Fibroblast of skin of right quadriceps (primary cell): ENCODE measurements at places on chromosomes 7 and 10.

DNA sequence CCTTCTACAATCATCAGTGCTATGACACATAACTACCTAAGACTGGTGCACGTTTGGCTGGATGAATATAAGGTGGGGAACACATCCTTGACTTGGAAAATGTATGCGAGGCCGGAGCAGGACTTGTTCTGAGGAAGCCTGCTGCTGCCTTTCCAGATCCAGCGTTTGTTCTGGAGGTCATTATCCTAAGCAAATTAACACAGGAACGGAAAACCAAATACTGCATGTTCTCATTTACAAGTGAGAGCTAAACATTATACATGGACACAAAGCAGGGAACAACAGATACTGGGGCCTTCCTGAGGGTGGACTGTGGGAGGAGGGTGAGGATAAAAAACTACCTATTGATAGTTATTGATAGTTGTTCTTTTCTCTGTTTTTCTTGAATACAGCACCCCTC is 10.8 kb upstream of the GALNT11 start:
- no peak for DNase-seq

GRCh38 chr10:122126763-122127659 is 138.0 kb downstream of the TACC2 start:
- peak; percentile 86 for DNase-seq

GRCh38 chr7:116963234-116963633 is 9.9 kb downstream of the ST7 start:
- no peak for DNase-seq

- no peak for DNase-seq
Observed at GRCh38 chr7:129405527-129405926, 28.7 kb upstream of the STRIP2 start.

DNA sequence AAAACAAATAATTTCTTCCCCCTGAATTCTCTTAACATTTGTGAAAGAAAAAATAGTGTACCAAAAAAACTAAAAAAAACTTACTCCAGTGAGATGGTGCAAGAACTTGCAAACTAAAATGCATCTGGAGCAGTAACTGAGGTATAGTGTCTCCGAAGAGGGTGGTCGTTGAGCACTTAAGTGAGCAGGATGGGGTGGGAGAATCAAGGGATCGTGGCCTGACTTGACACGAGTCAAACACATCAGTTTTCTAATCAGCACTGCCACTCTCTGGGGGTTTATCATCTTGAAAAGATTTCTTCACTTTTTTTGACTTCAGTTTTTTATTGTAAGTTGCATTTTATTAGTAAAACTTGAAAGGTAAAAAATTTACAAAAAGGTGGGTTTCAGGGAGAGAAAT is 2.5 kb downstream of the ZNF273 start:
- DNase-seq = no peak

- no peak for DNase-seq
Observed at GRCh38 chr10:20632696-20633095, 264.4 kb downstream of the NEBL start.

GRCh38 chr10:102001435-102002068 is 54.4 kb downstream of the ARMH3 start:
- no peak for DNase-seq

GRCh38 chr10:117360994-117361667 is 14.1 kb downstream of the PDZD8 start:
- DNase-seq = peak; percentile 49
